ENCODE measurements at places on chromosomes 11 and 22.

- no peak for DNase-seq
Observed at GRCh38 chr11:102833731-102834130, 9.7 kb downstream of the MMP3 start.

DNA sequence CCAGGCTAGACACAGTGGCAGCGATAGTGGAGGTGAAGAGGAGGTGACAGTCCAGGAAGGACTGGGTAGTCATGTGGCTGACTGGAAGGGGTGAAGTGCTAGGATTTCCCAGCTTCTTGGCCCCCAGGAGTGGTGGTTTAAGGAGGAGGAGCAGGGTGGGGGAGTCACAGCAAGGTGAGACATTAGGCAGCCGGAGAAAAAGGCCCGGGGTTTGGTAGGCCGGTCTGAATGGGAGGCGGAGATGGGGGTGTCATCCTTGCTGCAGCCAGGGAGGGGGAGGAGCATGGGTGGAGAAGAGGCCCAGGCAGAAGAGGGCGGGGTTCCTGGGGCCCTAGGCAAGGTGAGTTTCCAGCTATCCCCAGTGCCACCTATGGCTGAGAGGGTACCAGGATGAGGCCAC lies 6.1 kb downstream of the SIPA1 start:
- DNase-seq = no peak

- no peak for DNase-seq
Observed at GRCh38 chr11:125148743-125149142, 15.8 kb upstream of the PKNOX2 start.

DNA sequence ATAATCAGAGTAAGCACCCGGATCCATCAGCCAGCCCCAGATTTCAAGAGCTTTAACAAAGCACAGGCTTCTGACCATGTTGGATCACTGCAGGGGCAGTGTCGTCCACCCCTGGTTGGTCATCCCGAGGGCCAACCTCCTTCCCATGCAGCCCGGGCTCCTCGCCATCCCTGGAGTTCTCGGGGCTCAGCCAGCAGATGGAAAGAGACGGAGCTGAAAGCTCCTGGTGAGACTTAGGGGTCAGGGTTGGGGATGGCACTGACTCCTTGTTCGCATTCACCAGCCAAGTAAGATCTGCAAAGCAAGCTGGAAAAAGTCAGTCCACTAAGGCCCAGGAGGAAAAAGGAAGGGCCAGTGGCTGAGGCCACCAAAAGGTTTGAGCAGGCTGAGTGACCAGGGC lies 888.9 kb downstream of the BRD1 start:
- no peak for DNase-seq

DNA sequence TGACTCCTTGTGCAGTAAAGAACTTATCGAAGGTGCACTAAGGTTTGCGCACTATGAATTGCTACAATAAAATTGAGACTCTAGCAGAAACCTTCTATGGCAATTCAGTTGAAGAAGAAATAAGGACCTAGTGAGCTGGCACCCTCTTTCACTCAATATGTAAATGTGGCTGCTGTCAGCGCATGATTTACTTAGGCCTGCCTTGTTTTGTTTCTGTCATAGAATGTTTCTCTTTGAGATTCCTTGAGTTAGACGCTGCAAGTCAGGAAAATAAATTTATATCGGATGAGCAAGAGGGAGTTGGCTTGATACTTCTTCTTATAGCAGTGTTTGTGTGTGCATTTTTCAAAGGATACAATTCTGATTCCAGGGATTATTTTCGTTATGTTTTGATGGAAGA lies 322.1 kb downstream of the BLID start:
- no peak for DNase-seq

DNA sequence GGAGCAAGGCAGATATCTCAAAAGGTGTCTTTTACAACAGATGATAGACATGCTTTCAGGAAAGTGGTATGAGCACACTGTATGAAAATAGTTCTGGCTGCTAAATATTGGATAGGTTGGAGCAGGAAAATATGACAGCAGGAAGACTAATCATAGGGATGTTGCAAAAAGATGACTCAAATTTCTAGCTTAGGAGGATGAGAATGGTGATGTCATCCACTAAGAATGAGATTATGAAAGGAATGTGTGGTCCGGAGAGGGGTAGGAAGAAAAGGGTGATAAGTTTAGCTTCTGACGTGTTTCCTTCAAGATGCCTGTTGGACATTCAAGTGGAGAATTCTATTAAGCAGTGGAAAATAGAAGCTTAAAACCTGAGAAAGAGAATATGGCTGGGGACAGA lies 46.4 kb downstream of the RCN1 start:
- no peak for DNase-seq

- no peak for DNase-seq
Observed at GRCh38 chr11:47899801-47900200, 51.7 kb upstream of the NUP160 start.

- no peak for DNase-seq
Observed at GRCh38 chr11:11039208-11039965, 181.5 kb upstream of the ZBED5 start.

DNA sequence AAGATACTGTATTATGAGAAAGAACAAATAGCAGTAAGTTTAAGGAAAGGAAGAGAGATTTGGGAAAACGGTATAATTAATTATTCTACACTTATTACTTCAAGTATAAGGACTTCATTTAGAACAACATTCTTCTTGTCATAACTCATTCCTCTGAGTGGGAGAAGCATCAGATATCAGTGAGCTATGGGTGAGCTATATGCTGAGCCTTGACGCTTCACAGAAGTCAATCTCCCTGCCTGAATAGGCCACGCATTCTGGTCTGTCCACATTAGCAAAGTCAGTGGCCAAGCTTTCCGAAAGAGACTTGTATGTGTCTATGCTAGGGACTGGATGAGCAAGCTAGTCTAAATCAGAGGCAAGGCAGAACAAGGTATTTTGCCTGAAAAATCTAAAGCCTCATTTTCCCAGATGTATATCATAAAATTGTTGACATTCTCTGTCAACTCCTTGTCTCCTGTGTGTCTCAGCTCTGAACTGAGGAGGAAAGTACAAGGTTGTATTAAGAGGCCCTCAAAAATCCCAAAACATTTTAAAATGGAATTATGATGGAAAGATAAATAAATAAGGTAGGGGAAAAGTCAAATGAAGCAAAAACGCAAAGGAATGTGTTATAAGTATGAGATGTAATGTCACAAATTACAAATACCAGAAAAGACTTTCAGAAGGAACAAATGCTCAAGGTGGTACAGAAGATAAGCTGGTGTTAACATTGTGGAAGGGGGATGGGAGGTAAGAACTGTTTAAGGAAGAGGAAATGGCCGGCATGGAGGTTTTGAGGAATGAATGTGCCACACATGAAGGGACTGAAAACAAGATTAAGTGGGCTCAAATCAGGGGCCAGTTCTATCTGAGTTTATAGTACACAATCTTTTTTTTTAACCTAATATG lies 1.4 kb downstream of the OR52N2 start:
- DNase-seq = no peak

GRCh38 chr22:39296981-39297489 lies 22.4 kb downstream of the RPL3 start:
- no peak for DNase-seq

GRCh38 chr11:6693342-6694228 lies 10.4 kb upstream of the MRPL17 start:
- DNase-seq = no peak

- no peak for DNase-seq
Observed at GRCh38 chr11:96173422-96173821, 169.6 kb downstream of the MAML2 start.

GRCh38 chr11:17015627-17016126 lies 1.5 kb upstream of the PLEKHA7 start:
- no peak for DNase-seq

- DNase-seq = no peak
Observed at GRCh38 chr11:102810950-102811660, 13.1 kb upstream of the MMP1 start.

DNA sequence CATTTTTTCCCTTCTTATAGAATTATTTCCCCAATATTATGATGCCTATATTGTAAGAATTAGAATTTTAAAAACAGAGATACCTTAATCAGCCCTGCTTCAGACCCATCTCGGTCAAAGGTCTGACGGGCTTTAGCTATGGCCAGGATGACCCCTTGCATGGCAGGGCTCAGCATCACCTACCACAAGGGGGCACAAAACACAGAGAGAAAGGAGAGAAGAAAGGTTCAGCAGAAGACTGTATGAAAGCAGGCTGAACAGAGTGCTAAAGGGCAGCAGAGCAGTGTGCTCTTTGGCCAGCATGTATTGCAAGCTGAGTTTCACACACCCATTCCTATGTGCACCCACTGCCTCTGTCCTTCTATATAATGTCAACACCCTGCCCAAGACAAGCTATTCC lies 26.8 kb downstream of the CLDN25 start:
- DNase-seq = peak; percentile 33

DNA sequence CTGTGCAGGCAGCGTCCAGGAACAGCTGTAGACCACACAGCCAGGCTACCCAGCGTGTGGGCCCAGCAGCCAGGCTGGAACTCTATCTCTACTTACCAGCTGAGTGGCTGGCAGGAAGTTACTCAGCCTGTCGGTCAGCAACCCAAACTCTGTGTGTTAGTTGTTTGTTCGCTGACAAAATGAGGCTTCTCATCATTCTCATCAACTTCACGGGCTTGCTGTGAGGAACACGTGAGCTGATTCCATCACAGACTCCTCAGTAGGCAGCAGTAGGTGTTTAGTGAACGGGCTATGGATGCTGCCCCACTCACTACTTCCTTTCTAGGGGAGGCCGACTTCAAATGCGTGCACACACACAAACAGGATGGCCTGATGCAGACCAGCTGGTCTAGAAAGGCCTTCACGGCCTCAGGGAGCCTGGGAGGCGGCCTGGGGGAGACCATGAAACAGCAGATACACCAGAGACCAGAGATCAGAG lies 830 bp upstream of the SPDYC start:
- DNase-seq = no peak

DNA sequence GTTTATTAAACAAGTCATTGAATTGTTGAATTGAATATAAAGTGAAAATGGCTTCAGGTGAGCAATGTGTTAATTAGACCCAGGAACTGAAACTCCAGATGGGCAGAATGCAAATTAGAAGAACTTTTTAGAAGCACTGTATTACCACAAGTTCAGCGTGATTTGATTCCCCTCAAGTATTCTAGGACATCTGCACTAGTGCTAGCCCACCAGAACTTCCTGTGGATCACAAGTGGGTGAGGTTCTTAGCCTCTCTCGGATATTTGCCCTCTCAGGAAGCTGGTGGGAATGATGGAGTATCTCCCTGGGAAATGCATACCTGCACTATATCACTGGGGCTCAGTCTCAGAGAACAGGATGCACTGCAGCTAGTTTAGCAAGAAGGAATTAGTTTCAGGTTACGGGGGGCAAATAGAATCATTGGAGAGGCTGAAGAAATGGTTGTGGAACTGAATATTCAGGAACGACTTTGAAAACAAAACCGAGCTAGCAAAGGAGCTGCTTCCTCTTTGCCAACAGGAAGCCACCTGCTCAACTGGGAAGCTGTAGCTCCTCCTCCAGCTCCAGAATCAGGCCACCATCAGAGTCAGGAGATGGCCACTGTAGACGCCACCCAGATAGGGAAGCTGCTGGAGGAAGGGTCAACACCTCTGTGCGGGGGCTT lies 74.3 kb downstream of the DHCR7 start:
- DNase-seq = no peak

DNA sequence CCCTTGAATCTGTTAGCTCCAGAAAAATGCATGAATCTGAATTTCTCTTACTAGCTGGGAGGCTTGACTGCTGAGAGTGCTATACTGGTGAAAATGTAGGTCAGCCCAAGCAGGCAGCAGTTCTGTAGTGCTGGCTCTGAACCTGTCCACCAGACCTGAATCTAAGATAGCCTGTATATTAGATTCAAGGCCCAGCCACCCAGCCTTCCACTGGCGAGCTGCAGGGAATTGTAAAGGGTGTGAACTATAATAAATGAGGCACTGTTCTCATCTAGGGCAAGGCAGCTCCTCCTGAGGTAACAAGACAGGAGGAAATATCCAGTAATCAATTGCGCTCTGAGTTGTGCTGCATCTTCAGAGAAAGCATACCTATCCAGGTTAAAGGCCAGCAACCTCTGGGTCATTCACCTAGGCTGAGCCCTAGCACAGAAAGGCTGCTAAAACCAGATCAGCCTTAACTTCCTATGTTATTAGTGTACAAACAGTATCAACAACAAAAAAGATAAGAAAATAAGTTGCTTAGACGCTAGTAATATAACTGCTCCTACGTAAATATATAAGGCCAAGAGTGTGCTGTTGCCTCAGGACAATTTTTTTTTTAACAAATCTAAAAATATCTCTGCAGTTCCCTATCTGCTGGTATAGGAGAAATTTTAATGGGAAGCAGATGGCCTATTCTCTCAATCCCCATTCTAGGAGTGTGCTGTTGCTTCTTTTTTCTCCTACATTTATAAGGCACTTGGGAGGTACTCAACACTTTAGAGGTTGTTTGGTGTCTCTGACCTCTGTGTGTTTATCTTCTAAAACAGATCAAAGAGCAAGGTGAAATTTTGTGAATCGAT lies 63.0 kb downstream of the RELT start:
- no peak for DNase-seq

- DNase-seq = no peak
Observed at GRCh38 chr11:404551-405264, 10.1 kb downstream of the SIGIRR start.

GRCh38 chr22:43344520-43344787 lies 1.3 kb upstream of the SCUBE1 start:
- DNase-seq = no peak

DNA sequence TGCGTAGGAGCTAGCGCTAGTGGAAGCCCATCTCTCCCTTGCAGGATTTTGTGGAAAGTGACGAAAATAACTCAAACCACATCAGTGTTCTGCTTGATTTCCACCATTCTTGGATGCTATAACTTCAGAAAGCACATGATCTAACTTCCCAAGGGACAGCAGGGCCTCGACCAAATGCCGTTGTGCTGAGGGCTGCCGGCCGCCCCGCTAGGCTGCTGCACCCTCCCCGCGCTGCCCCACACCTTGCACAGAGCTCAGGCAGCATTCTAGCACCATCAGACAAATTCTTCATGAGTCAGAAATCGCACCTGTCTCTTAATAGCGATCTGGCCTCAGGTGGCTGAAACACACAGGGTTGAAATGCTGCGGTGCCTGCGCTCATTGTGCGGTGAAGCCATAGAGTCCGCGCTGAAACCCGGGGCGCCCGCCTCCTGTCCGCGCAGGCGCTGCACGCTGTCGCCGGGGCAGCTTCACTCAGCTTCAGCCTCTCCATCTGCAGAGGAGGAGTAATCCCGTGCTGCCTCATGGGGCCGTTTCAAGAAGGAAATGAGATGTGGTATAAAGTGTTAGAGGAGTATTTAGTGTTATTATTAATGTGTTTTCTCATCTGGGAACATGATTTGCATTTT lies 59.2 kb upstream of the B3GAT1 start:
- DNase-seq = no peak

DNA sequence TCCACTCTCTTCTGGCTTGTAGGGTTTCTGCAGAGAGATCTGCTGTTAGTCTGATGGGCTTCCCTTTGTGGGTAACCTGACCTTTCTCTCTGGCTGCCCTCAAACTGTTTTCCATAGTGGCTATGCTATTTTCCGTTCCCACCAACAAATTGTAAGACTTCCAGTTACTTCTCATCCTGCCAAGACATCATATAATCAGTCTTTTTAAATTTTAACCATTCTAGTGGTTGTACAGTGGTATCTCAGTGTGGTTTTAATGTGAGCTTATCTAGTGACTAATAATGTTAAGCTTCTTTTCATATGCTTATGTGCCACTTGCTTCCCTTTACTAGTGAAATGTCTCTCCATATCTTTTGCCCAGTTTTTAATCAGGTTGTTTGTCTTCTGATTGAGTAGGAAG lies 13.6 kb upstream of the TRIM29 start:
- DNase-seq = no peak

GRCh38 chr22:17269224-17269606 lies 50.0 kb upstream of the ADA2 start:
- DNase-seq = no peak

Measured in NT2/D1 (cell line).